Hippocampal formation (tissue), 2 donors: ENCODE measurements at places on chromosomes 11 and 22.

DNA sequence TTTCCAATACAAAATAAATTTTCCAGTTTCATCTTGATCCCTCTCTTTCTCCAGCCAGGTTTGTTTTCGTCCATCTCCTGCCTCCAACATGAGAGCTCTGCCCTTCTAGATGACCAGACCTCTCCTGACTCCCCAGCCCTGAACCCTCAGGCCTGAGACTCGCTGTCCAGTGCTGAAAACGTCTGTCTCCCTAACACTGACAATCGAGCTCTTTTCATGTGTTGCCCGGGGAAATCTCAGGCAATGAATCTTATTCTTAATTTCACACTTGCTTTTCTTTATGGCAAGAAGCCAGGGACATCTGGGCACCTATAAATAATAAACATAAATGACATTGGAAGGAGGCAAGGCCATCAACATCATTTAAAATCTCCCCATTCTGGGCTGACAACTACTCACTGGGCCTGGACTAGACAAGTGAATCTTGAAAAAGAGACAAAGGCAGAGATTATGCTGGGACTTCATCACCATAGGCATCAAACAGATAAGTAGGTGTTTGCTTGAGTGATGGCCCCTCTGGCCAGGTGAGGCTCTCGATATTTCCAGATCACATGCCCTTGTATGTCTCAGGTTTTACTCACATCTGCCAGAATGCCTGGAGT lies 274.5 kb upstream of the B3GAT1 start:
- DNase-seq, result no peak

DNA sequence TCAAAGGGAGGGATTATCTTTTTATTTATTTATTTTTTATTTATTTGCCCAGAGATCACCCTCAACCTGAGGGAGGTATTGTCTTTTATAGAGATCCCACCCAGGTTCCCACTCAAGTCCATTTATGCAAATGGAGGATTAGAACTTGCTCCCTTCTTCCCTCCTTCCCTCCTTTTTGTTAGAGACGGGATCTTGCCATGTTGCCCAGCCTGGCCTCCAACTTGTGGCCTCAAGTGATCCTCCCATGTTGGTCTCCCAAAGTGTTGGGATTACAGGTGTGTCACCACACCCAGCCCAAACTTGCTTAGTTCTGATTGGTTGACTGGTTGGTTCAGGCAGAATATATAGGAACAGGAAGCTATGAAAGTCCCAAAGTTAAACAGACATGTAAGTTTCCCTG lies 51.9 kb downstream of the HIPK3 start:
- no peak for DNase-seq

GRCh38 chr11:80638296-80638695 lies 1197.5 kb upstream of the TENM4 start:
- no peak for DNase-seq

DNA sequence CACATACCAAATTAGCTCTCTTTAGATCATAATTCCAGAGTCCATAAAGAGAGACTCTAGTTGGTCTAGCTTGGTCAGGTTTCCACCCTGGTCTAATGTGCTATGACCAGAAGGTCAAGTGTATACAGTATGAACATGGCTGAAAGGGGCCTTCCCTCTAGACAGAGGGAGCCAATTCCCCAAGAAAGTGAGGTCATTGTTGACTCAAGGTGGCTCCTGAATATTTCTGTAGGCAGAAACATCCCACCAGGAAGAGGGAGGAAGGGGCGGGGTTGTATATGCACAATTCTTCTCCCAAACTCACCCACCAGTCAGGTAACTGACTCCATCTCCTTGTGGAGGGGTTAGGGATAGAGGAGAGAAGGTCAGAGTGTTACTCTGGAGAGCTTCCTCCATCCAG lies 281.8 kb upstream of the PLET1 start:
- no peak for DNase-seq

DNA sequence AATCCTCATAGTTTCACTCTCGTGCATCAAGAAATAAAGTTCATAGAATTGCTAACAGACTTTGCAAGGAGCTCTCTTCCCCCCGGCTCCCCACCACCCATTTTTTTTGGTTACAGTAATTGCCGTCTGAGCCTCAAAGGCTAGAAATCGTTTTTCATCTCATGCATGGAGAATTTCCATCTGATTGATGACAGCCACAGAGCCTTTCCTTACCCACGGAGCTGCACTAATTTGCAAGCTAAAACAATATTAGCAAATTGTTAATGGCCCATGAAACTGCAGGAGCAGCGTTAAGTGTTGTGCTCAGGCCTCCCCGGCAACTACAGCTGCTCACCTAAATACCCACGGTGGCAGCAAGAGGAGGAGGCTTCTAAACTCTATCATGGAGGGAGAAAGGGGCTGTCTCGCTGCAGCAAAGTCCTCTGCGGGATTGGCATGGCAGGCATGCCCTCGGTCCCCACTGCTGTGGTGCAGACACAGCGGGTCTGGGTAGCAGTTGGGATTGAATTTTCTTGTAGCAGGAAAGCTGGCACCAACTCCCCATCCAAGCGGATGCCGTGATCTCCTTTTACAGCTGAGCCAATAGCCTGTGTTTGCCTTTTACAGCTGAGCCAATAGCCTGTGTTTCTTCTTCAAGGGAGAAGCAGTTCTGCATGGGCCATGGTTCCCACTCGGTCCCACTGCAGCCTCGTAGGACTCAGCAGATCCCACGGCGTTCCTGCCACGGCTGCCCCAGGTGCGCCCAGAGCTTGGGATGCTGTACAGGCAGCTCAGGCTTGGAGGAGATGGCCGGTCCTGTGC lies 412.3 kb downstream of the BRD1 start:
- DNase-seq, result no peak

- no peak for DNase-seq
Observed at GRCh38 chr11:8258784-8259183, 4.9 kb downstream of the LMO1 start.

DNA sequence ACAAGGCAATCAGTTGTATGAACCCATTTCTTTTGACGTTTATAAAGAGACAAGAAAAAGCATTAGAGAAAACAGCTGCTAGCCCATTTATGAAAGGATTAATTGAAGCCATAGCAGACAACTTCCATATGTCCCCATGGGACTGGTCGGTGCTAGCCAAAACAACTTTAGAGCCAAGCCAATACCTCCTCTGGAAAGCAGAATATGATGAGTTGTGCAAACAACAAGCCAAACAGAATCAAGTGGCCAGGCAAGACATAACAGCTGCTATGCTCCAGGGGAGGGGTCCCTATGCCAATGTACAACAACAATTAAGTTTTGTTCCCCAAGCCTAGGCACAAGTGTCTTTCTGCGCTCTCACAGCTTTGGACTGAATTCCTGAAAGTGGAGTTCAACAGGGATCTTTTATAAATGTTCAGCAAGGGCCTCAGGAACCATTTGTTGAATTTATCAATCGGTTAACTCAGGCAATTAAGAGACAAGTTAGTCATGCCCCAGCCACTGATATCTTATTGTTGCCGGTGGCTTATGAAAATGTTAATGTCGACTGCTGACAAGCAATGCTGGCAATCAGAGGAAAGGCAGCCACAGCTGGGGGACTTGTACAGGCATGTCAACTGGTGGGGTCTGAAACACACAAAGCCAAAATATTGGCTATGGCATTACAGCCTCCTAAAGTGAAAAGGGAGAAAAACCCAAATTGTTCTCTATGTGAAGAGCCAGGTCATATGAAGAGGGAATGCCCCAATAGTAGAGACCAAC lies 1593.1 kb upstream of the TENM4 start:
- no peak for DNase-seq

GRCh38 chr22:49676230-49676629 lies 151.4 kb downstream of the BRD1 start:
- DNase-seq, result no peak

DNA sequence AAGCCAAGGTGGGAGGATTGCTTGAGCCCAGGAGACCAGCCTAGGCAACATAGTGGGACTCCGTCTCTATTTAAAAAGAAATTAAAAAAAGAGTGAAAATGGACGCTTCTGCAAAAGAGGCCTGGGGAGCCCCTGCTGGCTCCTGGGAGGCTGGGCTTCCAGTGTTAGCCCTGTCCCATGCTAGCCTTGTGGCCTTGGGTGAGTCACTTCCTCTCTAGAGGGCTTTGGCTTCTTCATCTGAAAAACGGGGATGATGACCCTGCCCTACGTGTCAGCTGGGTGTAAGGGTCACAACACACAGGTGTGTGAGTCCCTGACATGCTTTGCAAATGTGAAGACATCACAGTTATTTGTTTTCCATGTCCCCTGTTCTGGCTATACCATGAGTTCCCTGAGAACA lies 32.8 kb downstream of the FAM227A start:
- DNase-seq, result no peak

DNA sequence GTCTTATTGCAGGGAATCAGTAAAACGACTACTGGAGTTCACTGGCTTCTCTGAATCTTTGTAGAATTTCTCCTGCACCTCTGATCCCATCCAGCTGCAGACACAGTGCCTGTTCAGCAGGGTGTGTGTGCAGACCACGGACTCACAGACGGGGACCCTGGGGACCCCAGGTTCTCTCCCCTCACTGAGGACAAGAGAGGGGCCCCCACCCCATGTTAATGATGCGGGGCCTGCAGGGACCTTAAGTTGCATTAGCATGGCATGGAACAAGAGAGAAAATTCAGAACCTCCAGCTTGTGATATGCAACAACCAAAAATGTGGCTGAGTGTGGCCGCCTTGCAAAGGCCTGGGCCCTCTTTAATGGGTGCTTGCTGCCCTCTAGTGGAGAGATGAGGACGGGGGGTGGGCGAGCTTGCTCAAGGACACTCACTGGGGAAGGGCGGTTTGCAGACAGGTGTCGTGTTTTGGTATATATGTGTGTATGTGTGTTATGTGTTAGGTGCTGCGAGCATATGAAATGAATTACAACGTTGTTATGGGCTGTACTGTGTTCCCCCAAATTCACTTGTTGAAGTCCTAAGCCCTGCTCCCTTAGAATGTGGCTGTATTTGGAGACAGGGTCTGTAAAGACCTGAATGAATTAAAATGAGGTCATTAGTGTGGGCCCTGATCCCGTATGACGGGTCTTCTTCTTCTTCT lies 84.4 kb upstream of the SEPTIN5 start:
- DNase-seq, result peak; percentile 56

- DNase-seq, result no peak
Observed at GRCh38 chr22:17592201-17592600, 28.9 kb downstream of the SLC25A18 start.
